ENCODE measurements at places on chromosomes 12 and 14.

GRCh38 chr12:37565112-37565511 lies 751.5 kb upstream of the ALG10B start:
- no peak for DNase-seq

GRCh38 chr12:11797317-11797913 lies 147.9 kb downstream of the ETV6 start:
- DNase-seq: no peak

DNA sequence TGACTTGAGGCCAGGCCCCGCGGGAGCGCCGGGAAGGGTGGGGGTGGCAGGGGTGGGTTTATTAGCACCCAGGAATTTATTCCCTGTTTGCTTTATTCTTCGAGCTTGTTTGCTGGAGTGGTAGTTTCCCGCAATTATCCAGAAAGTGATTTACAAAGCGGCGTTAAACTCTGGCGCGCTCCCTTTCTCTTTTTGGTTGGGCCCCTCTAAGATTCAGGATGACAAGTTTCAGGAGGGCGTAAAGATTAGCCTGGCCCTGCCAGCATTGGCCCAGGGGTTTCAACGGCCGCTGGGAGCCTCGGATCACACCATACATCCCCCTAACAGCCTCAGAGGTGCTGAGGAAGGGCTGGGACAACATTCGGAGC lies 444 bp upstream of the NKX2-8 start:
- DNase-seq: no peak

- no peak for DNase-seq
Observed at GRCh38 chr12:66959276-66959675, 280.4 kb upstream of the GRIP1 start.

DNA sequence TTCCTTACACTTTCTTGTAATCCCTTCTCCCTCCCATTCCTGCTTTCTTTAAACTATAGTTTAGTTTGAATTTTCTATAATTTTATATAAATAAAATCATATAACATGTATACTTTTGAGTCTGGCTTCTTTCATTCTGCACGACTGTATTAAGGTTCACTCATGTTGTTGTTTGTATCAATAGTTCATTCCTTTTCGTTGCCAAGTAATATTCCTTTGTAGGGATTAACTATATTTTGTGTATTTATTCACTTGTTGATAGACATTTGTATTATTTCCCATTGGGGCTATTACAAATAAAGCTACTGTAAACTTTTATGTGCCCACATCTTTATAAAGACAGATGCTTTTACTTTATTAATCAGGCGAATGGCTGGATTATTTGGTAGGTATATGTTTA lies 39.4 kb upstream of the TBC1D15 start:
- no peak for DNase-seq

DNA sequence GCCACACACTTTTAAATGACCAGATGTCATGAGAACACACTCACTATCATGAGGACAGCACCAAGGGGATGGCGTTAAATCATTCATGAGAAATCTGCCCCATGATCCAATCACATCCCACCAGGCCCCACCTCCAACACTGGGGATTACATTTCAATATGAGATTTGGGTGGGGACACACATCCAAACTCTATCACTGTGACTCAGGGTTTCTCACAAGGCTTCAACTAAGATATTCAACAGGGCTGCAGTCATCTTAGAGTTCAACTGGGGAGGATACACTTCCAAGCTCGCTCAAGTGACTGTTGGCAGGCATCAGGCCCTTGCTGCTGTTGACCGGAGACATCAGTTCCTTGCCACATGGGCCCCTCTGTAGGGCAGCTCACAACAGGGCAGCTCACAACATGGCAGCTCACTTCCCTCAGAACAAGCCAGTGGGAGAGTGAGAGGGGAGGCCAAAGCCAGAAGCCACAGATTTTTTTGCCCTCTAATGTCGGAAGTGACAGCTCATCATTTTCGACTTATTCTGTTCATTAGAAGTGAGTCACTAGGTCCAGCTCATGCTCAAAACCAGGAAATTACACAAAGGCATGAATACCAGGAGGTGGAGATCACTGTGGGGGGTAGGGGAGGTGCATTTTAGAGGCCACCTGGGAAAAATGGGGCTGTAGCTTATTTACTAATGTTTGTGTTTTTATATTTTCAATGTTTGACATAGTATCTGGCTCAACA lies 50.8 kb upstream of the PTHLH start:
- DNase-seq: peak; percentile 18

GRCh38 chr12:88267630-88268029 lies 125.5 kb downstream of the TMTC3 start:
- no peak for DNase-seq

GRCh38 chr12:41362510-41362909 lies 174.4 kb downstream of the PDZRN4 start:
- DNase-seq: no peak

- peak; percentile 68 for DNase-seq
Observed at GRCh38 chr12:114508529-114509129, 102.7 kb upstream of the TBX5 start.

- no peak for DNase-seq
Observed at GRCh38 chr12:57576613-57577160, 14.3 kb upstream of the PIP4K2C start.

- DNase-seq: no peak
Observed at GRCh38 chr12:41250748-41251147, 62.6 kb downstream of the PDZRN4 start.

GRCh38 chr14:92431199-92431725 lies 82.3 kb upstream of the RIN3 start:
- no peak for DNase-seq

DNA sequence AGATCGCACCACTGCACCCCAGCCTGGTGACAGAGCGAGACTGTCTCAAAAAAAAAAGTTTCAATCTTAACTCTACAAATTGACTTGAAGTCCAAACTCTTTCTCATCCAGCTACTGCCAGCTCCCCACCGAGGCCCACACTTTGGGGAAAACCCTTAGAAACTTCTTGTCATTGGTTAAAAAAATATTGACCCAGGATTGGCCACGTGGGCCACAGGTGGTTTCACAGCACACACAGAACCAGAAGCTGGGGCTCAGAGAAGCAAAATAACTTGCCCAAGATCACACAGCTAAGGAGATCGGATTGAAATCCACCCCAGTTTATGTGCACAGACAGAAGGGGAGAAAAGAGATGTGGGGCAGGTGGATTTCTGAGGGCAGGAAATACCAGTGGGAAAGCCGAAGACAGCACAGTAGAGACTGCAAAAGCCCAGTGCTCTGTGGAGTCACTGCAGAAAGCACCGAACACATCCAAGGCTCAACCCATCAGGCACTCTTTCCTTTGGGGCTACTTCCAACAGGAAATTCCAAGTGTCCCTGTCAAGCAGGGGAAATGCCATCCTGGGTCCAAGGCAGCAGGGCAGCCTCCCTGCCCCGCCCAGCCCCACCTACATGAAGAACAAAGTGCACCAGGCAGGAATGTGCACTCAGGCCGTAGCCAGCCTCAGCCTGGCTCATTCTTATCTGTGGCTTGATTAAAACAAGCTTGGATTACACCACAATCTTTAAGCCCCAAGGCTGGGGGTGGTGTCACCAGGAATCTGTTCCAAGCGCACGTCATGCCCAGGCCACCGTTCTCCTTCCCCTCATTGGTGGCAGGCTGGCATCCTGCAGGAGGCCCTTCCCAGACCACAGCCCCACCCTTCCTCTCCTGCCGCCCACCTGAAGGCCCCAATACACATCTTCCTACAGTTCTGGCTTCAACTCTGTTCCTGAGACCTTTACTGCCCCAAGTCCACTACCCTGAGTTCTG lies 72.5 kb downstream of the ITPK1 start:
- no peak for DNase-seq

DNA sequence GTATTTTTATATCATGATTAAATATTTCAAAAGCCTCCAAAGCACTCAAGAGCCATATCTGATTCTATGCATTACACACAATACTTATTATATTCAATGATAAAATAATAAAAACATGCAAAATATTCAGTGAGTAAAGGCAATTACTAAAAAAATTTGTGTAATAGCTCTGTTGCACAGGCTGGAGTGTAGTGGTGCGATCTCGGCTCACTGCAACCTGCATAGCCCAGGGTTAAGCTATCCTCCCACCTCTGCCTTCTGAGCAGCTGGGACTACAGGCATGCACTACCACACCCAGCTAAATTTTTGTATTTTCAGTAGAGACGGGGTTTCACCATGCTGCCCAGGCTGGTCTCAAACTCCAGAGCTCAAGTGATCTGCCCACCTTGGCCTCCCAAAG lies 45.4 kb downstream of the SBNO1 start:
- no peak for DNase-seq

- peak; percentile 66 for DNase-seq
Observed at GRCh38 chr12:51846911-51847642, 1.4 kb downstream of the FIGNL2 start.

DNA sequence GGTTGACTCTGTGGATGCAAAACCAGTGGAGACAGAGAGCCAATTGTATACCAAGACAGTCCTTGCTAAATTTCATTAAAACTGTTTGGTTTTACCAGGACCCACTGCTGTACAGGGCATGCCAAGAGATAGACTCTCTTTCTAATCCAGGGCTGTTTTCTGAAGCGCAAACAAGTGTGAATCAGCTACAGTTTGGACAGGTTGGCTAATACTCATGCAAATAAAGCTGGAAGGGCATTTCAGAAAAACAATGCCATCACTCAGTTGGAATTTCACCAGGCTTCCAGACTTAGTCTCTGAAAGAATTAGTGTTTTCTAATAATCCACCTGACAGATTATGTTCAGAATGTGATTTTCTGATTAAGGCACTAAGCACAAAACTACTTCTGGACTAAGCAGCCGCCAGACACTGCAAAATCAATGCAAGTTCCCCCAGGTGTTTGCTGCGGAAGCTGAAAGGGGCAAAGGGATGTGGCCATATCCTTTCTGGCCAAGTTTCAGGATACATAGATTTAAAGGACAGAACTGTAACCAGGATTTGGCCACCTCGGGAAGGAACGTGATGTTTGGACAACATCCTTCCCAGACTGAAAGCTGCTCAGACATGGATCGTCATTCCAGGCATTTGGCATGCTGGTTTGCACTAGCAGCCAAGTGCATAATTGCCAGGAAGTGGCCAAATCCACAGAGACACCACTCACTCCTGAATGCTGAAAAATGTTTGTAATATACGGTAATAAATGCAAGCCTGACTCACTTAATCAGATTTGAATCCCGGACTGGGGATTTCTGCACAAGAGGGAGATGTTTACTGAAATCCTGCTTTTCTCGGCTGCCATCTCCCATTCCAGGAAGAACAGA lies 32.0 kb upstream of the CDKN3 start:
- no peak for DNase-seq

- peak; percentile 22 for DNase-seq
Observed at GRCh38 chr12:125402874-125403789, 337.9 kb downstream of the AACS start.

DNA sequence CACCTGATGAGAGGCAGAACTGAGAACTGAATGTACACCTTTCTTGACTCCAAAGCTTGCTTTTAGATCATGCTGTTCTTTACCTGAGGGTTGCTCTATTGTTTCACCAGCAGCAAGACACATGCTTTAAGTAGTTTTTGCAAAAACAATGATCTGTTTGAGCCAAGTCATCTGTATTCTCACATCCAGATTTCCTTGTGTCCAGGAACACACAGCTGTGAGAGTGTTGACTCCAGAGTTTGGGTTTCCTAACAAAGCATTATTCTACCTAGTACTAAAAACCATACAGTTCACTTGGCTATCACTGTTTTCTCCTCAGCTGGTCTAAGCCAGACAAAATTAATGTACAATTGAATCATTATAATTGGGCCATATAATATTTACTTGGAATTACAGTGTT lies 120.4 kb downstream of the STAB2 start:
- no peak for DNase-seq

DNA sequence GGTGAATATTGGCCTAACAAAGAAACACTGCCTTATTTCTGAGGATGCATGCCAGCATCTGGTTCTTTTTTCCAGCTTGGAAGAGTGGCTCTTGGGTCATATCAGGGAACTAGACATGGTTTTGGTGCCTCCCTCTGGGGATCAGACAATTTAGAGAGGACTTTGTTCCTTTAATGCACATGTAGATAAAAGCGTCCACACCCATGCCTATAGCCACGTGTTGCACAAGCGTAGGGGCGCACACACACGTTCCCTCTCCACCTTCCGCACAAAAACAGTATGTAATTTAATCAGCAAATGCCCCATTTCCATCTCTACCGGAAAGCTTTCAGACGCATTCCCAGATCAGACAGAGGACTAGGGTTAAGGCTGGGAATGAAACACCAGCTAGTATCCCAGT lies 61.7 kb upstream of the RIC8B start:
- DNase-seq: no peak

DNA sequence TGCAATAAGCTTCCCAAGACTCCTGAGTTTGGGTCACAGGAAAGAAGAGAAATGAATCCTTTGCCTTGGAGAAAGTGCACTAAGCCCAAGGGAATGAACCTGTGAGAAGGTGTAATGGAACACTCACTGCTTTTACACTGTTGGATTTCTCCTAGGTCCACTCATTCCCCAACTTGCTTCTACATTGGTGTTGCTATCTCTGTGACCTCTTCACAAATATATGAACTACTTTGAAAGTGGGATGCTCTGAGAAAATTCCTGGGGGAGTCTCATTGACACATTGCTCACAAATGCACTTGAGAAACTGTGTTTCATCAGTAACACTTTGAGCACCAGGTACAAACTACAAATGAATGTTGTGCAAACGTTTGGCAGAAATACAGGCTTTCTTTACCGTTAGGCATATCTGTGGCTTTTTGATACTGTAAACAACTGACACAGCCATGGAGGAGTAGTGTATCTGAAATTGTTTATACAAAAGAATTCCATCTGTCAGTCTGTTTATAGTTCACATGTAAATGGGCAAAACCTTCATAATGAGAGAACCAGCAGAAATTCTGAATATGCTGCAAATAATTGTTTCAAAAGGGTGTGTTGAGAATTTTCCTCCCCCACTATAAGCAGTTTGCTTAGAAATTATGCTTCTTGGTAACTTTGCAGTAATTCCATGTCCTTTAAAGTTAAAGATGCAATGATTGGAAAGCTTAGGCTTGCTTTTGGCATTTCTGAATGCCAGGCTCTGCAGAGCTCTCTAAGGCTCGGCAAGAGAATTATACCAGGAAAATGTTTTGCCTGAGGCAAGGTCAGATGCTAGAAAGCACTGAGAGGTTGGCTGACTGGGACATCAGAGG lies 348.5 kb upstream of the DDHD1 start:
- no peak for DNase-seq

- DNase-seq: no peak
Observed at GRCh38 chr12:94582591-94582990, 67.8 kb downstream of the TMCC3 start.

DNA sequence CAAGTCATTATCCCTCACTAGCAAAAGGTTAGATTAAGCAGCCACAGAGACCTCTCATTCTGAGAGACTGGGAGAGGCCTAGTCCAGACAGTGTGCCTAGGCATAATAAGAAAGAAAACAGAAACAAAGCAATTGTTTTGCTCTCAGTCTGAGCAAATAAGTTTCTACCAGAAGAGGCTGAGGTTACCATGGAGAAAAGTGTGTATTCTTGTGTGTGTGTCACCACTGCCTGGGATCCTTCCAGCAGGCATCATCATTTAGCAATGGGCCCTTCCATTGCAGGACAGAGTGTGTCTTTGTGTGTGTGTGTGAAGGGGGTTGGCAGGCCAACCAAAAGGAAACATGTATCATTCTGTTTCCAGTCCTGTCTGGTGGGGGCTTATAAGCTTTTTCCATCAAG lies 3.7 kb downstream of the EFS start:
- DNase-seq: no peak

- DNase-seq: no peak
Observed at GRCh38 chr12:5459051-5459782, 27.3 kb downstream of the NTF3 start.

- no peak for DNase-seq
Observed at GRCh38 chr12:639988-640387, 23.3 kb downstream of the NINJ2 start.

Data from activated T-cell treated with anti-CD3 and anti-CD28 coated beads, Interleukin-2, amount 50 U/mL, for 48 hours (primary cell).